Smooth muscle cell of the pulmonary artery (primary cell): ENCODE measurements at places on chromosomes 5 and 9. TPM values are rescaled to one million over a fixed set of nuclear protein-coding genes. Genes with fewer than 3 reads are reported as not detected.

ANKRD34B gene
- total RNA-seq, result not detected in 2 replicates

REEP2 gene
- total RNA-seq, result 11.2 and 29.8 TPM in 2 replicates

NEUROG1 gene
- not detected in 2 replicates for total RNA-seq

WNT8A gene
- not detected in 2 replicates for total RNA-seq

SLC6A18 gene
- total RNA-seq, result not detected in 2 replicates

IRX2 gene
- total RNA-seq, result 0.69 and 1.8 TPM in 2 replicates

CNTNAP3 gene
- total RNA-seq, result 6.4 and 17.7 TPM in 2 replicates

PCDHA2 gene
- total RNA-seq, result 0.03 and 0.07 TPM in 2 replicates

QRFP gene
- not detected in 2 replicates for total RNA-seq

C5 gene
- 5.1 and 5.3 TPM in 2 replicates for total RNA-seq
